CD4-positive, alpha-beta T cell treated with Interleukin-2 at 100 ng/mL for 4 hours (primary cell): ENCODE measurements at places on chromosomes 11 and 22.

DNA sequence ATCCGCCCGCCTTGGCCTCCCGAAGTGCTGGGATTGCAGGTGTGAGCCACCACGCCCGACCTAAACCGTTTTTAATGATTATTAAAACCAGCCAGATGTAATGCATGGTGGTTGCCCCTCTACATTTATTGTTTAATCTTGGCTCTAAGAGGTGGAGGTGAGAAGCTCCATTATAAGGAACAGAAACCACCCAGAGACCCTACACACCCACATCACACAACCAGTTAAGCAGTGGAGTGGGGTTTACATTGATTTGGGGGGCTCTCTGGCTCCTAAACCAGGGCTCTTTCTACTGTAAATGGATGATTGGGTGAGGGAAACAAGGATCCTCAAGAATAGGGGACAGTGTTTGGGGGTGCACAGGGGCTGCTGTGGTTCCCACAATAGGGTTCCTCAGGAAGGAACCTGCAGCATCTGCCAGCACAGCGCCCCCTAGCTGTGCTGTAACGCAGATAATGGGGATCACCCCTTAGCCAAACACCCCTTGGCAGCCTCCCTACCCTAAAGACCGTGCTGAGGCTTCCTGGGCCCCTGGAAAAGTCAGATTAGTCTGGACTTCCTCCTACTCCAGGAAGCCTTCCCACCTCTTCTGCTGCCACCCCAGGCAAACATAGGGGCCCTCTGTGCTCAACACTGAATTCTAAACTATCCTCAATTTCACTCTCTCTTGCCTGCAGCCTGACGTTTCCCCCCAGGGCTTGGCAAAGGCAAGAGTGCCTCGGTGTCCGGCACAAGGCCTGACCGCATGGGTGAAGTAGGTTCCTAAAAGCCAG, 2.4 kb downstream of the MPST start:
- peak; percentile 58 for DNase-seq

DNA sequence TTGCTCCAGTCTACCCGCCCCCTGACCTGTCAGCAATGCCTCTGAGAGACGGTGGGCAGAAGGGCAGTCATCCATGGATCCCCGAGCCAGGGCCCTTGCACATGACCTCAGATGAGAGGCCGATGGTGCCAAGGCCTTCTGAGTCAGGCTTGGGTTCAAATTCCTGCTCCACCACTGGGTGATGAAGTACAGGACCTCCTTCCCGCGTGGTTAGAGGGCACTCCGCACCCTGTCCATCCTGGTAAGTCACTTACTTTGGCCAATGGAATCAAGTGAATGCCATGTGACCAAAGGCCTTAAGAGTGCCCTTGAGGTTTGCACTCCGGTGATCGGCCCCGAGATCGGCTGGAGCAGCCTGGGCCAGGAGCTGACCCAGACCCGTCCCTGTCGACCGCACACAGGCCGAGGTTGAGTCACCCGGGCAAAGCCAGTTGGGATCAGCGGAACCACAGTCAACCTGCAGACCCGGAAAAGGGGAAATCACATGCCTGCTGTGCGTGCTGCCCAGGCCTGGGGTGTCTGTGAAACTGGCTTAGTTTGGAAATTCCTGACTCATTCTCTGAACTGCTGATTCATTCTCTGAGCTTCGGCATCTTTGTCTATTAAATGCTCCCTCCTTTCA, 48.9 kb downstream of the RTL6 start:
- no peak for DNase-seq

DNA sequence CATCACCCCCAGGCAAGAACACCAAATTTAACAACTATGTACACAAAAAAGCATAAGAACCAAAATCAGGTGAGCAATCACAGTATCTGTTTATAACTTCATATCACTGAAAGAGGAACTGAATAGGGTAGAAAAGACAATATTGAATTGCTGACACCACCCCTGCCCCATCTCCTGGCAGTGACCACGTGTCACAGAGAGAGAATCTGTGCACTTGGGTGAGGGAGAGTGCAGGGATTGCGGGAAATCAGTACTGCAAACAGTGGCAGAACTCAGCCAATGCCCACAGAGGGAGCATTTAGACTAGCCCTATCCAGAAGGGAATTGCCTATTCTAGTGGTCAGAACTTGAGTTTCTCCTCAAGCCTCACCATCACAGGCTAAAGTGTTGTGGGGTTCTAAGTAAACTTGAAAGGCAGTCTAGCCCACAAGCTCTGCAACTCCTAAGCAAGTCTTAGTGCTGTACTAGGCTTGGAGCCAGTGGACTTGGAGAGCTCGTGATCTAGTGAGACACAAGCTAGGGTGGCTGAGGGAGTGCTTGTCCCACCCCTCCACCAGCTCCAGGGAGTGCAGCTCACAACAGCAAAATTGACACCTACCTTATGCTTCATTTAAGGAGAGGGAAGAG, 82.8 kb upstream of the PTH start:
- no peak for DNase-seq

GRCh38 chr22:23033116-23033905, 37.0 kb upstream of the GNAZ start:
- DNase-seq, result no peak

DNA sequence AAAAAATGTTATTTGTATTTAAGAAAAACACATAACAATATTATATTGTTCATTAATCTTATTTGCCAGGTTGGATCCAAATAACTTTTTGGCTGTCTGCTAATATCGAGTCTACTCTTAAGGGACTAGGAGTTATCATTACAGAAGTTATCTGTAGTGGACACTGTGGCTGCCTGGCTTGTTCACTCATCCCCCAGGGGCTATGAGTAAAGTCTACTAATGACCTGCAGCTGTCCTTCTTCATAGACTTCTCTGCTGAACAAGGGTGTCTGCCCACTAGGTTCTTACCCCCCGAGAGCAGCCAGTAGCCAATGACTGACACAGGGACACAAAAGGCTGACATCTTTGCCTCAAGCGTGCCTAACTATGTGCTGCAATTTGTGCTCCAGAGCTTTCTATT, 69.7 kb downstream of the APIP start:
- DNase-seq, result no peak

GRCh38 chr22:34798605-34799004, 267.4 kb upstream of the ISX start:
- no peak for DNase-seq

DNA sequence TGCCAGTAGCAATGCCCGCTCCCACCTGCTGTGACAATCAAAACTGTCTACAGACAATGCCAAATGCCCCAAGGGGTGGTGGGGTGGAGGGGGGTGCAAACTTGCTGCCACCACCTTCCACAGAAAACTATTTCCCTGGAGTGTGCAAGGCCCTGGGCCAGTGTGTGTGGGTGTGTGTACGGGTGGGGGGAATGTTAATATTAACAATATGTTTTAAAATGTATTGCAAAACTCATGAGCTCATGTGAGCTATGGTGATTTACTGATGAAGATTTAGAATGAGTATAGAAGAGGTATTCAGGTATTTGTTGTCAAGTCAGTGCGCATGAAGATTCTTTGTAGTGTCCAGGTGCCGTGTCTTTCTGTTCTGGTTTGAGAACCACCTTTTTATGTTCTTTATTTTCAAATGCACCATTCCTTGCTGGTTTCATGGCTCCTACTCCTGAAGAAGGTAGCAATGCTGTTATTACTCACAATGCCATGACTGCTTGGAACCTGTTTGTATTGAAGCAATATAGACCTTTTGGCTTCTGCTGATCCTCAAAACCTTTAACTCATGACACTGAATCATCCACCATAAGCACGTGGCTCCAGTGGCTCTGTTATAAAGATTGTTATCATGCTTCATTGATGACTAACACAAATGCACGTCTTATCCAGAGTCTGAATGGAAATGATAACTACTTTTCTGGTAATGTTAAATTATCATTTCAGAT, 29.9 kb upstream of the AQP11 start:
- DNase-seq, result no peak

DNA sequence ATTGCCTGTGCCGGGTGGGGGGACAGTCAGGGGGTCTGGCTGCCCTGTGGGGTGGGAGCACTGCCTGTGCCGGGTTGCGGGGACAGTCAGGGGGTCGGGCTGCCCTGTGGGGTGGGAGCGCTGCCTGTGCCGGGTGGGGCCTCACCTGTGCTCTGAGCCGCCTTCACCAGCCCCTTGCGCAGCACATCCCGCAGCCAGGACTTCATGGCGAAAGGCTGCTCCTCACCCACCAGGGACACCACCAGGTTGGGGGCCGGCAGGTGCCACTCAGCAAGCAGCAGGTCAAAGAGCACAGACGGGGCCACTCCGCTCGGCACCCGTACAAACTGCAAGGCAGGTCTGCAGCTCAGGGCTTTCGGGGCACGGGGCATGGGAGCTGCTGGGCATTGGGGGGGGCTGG, 21.4 kb downstream of the TSSC4 start:
- DNase-seq, result no peak

- DNase-seq, result no peak
Measured at GRCh38 chr11:74162681-74163467, 7.9 kb downstream of the C2CD3 start.

DNA sequence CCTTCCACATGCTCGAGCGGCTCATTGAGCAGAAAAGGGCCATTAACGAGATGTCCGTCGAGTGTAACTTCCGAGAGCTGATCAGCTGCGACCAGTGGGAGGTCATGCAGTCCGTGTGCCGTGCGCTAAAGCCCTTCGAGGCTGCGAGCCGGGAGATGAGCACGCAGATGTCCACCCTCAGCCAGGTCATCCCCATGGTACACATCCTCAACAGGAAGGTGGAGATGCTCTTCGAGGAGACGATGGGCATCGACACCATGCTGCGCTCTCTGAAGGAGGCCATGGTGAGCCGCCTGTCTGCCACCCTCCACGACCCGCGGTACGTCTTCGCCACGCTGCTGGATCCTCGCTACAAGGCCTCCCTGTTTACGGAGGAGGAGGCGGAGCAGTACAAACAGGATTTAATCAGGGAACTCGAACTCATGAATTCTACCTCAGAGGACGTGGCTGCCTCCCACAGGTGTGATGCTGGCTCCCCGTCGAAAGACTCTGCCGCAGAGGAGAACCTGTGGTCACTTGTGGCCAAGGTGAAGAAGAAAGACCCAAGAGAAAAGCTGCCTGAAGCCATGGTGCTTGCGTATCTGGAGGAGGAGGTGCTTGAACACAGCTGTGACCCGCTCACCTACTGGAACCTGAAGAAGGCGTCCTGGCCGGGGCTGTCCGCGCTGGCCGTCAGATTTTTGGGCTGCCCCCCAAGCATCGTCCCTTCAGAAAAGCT, 31.7 kb downstream of the ALG12 start:
- no peak for DNase-seq

DNA sequence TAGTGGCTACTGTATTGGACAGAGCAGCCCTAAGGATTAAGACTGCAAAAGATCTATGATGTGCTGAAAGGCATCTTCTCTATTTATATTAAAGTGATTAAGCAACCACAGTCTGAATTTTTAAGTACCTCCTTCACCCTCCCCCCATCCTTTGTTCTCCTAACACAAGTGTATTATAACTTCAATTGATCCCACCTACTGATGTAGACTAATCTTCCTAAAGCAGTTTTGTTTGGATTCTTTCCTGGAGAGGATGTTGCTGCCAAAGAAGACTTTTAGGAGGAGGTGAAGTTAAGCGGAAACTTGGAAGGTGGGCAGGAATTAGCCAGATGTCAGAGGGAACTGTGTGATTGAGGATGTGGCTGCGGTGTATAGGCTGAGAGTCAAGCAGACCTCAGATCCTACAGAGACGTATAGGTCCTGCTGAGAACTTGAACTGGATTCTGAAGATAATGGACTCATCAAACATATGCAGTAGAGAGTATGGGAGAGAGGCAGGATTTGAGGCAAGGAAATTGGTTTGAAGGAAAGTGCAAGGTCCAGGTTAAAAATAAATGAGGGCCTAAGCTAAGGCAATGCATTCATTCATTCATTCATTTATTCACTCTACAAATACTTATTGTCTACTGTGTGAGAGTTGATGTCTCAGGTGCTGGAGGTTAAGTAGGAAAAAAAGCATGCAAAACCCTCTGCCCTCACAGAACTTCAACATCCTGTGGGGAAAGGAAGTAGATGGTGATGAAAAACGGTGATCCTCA, 5.2 kb upstream of the RASSF10 start:
- DNase-seq, result no peak

DNA sequence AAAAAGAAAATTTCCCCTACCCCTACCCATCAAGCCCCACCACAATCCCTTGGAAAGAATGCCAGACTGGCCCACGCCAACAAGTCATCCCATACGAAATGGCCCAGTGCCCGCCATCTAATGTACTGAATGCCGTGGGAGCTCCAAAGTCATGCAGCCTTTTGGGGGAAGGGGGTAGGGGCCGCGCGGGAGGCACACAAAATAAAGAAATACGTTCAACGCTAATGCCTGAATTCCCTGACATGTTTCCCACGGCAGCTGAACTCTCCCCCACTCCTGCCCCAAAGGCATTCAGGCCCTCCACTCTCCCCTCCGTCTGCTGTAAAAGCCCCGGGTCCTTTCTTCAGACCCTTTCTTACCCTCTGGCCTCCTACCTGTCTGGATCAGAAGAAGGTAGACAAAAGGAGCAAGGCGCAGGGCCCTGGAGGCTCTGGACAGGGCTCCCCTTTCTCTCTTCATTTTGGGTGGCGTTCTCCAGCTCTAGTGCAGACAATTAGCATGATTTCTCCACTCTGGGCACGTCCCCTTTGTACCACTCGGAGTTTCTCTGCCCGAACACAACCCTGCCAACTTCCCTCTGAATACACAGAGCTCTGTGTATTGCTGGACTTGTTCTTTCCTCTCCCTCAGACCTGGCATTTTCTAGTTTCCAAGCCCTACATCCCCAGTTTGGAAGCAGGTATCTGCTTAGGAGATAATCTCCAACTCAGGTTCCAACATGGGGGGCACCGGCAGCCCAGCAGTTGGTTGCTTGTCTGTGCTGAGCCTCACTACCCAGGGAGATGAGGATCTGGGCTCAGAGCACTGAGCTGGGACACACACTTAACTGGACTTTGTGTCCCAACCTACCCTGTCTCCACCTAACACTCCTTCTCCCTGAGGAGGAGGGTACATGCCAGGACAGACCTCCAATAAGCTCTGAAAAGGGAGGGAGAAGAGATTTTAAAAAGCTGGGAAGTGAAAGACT, at the start of gene HEPACAM:
Gene HEPACAM, minus strand, starts transcription at position 500 of the 967 bp plus-strand sequence. Its CDS starts 41 bp downstream, at position 459.
- DNase-seq, result no peak

GRCh38 chr11:19869466-19869865, 156.8 kb downstream of the NAV2 start:
- no peak for DNase-seq

- DNase-seq, result no peak
Measured at GRCh38 chr22:38919631-38920190, 37.7 kb upstream of the APOBEC3A start.

DNA sequence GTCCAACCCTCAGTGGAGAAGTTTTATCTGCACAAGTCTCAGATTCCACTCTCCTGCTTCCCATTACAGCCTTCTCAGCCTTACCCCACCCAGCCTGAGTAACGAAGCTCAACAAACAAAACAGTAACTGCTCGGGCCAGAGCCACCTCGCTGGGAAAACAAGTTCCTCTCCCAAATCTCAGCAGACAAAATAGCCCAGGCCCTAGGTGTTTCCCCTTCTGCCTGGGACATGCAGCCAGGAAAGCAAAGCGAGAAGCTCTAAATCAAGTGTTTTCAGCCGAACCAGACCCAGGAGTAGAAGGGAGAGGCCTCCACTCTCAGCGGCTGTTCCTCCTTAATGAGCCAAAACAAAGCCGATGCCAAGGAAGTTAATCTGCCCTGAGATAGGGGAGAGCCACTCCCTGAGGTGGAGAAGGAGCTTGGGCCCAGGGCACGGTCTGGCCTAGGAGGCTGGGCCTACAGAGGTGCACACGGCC, 44.0 kb downstream of the LIF start:
- DNase-seq, result no peak
